ENCODE measurements at places on chromosomes 2 and 18.

DNA sequence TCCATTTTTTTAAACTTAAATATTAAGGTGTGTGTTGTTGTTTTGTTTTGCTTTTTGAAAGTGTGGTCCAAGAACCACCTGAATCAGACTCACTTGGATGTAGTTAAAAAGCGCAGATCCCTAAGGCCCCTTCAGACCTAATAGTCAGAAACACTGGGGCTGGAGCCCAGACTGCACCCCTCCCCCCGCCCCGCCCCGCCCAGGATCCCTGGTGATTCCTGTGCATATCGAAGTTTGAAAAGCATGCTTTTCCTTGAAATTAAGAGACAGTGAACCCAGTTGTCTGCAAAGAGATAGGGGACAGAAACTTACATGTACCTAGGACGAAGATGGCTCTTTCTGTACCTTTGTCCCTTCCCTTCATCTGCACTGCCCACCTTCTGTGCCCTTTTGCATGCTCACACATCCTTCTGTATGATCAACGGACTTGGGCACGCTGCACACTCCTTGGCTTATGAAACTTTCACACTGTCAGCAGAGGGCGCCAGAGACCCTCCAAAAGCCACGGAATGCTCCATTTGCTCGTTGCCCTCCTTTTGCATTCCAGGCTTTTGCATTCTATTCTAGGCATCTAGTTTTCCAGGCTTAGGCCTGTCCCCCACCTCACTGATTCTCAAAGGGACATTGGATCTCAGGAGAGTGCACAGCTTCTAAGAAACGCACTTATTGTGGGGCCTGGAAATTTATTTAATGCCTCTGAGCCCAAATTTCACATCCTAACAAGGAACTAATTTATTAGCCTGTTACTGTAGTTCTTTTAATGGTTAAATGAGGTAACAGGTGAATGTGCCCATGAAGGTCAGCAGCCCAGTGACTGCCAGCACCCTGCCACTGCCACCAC is 32.8 kb upstream of the SLC14A1 start:
- DNase-seq, result peak; percentile 64

DNA sequence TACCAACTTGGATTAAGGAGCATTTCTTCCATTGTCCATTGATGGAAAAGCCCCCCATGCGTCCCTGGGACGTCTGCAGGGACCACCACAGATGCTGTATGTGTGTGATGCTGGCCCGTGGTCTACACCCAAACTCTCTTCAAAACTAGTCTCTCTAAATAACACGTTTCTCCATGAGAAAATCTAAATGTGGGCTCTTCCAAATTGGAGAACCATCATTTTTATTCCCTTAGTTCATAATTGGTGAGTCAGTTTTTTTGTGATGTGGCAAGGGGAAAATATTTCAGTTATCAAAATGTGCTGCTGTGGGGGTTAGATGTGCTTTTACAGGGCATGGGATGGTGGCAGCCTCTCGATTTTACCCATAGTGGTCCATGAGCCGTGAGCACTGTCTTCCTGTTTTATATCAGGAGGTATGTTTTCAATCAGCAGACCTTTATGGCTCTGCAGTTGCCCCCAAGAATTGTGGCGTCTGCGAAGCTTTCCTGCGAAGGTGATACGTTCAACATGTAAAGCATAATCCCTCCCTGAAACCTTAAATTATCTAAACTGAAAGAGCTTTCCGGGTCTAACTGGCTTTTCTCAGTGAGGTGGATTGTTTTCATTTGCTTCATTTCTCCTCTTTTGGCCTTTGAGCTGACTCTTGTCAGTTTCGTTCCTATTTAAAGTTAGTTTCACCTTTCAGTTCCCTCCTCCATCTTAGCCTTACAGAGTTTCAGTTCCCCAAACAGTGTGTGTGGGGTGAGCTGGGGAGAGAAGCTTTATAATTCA is 78.4 kb downstream of the SETBP1 start:
- peak; percentile 77 for DNase-seq

GRCh38 chr2:176246331-176246730 is 22.9 kb upstream of the MTX2 start:
- no peak for DNase-seq

- no peak for DNase-seq
These were observed at the start of gene CCDC178 for GRCh38 chr18:33440060-33441043. TSS of gene CCDC178 (minus strand) at chr18:33440721. CDS start at chr18:33412088, 28,633 bp downstream.

DNA sequence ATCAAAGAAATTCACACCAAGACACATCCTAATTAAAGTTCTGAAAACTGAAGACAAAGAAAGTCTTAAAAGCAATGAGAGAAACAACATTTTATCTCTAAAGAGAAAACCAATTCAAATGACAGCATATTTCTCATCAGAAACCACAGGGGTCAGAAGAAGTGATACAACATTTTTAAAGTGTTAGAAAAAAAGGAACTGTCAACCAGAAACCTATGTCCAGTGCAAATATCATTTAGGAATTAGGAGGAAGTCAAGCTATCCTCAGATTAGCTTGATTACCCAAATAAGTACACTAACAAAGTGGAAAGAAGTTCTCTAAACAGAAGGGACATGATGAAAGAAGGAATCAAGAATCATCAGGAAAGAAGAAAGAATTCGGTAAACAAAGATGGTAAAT is 59.5 kb upstream of the BCL2L11 start:
- no peak for DNase-seq

DNA sequence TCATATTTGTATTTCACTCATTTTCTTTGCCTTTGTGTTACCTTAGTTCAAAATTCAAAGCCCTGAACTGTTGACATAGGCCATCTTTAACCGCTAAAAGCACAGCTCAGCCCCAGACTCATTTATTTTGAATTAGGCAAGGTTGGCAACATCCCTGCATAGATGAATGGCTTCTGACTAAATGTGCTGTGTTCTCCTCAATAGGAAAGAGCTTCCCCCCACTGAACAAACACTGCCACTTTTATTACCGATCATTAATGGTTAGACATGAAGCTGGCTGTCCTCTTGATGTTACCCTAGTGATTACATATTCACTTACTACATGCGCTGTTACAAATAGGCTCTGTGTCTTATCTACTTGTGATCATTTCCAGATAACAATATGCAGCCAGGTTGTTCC is 170.7 kb downstream of the ADCYAP1 start:
- DNase-seq, result no peak

GRCh38 chr2:224241001-224241400 is 160.9 kb downstream of the FAM124B start:
- no peak for DNase-seq

DNA sequence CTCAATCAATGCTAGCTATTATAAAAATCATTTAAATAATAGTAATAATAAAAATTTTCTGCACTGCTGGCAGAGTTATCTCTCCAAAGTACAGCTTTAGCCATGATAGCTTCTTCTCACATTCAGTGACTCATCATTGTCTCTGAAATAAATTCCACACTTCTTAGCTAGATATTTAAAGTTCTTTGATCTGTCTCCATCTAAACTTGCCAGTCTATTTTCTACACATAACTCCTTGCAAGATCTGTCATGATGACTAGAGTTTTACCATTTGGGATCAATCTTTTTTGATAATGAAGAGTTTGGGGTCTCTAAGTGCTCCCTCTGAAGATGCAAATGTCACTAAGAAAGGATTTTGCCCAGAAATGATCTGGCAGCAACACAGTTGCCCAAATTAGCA is 155.4 kb upstream of the LHCGR start:
- DNase-seq, result no peak

GRCh38 chr2:239824866-239825704 is 200.1 kb downstream of the NDUFA10 start:
- DNase-seq, result no peak

DNA sequence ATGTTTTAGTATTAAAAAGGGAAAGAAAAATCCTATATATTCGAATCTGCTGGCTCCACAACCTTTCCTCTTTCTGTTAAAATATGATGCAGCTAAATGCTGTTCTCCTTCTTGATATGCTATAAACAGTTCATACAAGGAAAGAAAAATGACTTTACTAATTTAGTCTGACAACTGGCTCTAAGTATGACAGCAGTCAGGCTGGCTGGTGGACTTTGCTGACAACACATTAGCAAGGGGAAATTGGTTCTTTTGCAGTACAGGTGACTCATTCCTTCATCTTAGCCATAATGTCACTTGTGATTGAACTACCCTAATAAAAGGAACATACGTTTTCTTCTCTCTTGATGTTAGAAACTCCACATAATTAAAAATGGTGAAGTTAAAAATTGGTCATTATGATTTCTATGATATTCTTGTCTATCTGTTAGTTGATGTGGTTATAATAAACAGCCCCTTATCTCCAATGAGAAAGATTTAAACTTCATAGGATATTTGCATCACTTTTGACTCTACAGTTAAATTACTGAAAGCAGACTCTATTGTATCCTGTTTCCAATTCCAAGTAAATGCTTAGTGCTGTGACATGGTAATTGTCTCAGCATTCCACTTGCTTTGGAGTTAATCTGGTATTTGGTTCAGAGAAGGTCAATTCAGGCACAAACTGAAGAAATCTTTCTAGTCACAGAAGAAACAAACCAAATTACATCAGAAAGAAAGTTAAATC is 315.3 kb upstream of the GULP1 start:
- DNase-seq, result no peak

- DNase-seq, result no peak
These were observed 2.3 kb downstream of the VAPA start for GRCh38 chr18:9916077-9916639.

DNA sequence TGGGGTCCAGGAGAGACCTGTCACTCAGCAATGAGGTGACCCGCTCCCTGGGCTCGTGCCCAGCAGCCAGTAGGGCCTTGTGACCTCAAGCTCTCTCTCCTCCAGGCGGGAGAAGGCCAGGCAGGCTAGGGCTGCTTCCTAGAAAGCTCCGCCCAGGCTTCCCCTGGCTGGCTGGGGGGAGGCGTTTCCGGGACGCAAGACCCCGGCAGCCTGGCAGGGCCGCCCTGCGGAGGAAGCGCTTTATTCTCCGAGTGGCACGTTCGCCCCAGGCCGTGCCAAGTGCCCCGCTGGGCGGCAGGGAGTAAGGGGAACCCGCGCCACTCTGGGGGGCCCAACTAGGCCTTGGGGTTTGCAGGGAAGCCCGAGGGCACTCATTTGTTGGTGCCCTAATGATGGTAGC is 21.2 kb upstream of the EPAS1 start:
- no peak for DNase-seq

Data from stimulated activated CD4-positive, alpha-beta T cell treated with anti-CD3 and anti-CD28 coated beads, Interleukin-1b, Interleukin-23, amount 100 ng/mL, for 48 hours (primary cell).